C1 segment of cervical spinal cord (tissue), 14 donors: ENCODE measurements at places on chromosomes 5 and 9.

DNA sequence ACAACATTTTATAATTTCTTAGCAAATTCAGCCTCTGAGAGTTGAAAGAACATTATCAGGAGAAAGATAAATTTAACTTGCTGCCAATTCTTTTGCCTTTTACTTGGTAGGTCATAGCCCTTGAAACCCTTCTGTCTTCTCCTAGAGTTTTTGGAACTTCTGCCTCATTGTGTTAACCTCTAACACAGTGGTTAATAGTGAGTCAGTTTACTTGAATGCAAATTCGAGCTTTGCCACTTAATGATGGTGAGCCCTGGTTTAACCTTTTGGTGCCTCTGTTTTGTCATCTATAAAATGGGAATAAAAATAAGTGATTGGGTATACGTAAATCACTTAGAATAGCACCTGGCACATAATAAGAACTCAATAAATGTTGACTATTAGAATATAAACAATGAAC is 1.8 kb upstream of the INIP start:
- no peak for DNase-seq

DNA sequence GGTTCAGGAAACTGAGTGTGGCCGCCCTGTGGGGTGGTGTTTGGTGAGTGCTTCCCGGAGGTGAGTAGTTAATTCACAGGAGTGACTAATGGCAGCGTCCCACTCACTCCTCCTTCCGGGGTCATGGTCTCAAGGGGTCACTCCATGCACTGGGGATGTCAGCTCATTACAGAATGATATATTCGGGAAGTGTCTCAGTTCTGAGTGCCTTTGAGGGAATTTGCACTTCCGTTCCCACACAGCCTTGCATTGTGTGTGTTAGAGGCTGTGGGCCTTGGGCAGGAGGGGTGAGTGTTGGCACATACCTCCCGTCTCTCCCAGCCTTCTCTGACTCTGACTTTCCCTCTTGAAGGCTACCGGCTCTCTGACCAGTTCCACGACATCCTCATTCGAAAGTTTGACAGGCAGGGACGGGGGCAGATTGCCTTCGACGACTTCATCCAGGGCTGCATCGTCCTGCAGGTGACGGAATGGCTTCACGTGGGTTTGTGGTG is 10.5 kb upstream of the AHRR start:
- DNase-seq = no peak

DNA sequence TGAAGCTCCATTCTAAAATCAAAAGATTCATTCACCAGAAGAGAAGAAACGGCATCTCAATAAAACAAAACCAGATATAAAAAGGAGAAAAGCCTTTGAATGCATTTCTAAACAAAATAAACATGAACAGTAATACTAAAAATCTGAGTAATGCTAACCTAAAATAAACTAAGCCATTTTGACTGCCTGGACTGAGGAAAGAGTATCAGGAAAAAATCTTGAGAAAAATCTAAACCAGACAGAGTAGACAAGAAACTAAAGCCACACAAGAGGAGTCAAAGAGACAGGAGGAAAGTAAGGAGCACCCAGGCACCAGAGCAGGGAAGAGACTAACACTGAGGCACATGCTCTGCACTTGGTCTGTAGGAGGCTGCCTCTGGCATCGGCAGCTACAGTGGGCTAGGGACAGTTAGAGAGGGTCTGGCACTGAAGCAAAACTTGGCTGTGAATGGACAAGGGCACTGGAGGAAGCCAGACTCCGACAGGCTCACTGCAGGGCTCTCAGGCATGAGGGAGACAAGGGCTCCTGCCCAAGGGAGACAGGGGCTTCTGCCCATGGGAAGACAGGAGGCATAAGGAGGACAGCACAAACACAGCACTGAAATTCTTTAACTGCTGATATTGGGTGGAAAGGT is 50.2 kb downstream of the DROSHA start:
- DNase-seq = no peak

DNA sequence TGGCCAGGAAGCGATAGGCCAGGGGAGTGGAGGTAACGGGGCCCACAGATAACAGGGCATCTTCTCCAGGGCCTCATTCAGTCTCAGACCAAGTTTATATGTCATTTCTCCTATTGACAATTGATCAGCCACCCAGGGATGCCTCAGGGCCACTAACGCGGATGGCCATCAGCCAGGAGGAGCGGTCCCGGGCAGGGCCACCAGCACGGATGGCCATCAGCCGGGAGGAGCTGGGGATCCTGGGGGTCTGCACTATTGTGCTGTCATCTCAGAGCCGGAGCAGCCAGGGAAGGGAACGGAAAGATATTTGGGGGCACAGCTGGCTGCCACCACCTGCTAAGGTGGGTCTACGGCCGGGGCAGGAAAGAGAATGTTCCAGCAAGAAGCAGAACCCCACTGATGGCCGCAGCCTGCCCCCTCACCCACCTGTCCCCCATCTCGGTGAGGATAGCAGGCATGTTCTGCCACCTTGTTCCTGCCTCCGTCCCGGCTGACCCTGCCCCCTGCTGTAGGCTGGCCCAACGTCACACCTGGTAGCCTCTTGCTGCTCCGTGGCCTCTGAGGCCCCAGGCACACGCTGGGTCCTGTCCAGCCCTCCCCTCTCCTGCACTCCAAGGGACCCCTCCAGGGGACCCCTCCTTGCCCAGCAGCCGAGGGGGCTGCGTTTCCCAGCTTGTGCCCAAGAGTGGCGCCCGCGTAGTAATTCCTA is 21.5 kb upstream of the UBAC1 start:
- no peak for DNase-seq

- DNase-seq = no peak
Observed at GRCh38 chr9:128683340-128684064, 5.5 kb upstream of the SET start.

DNA sequence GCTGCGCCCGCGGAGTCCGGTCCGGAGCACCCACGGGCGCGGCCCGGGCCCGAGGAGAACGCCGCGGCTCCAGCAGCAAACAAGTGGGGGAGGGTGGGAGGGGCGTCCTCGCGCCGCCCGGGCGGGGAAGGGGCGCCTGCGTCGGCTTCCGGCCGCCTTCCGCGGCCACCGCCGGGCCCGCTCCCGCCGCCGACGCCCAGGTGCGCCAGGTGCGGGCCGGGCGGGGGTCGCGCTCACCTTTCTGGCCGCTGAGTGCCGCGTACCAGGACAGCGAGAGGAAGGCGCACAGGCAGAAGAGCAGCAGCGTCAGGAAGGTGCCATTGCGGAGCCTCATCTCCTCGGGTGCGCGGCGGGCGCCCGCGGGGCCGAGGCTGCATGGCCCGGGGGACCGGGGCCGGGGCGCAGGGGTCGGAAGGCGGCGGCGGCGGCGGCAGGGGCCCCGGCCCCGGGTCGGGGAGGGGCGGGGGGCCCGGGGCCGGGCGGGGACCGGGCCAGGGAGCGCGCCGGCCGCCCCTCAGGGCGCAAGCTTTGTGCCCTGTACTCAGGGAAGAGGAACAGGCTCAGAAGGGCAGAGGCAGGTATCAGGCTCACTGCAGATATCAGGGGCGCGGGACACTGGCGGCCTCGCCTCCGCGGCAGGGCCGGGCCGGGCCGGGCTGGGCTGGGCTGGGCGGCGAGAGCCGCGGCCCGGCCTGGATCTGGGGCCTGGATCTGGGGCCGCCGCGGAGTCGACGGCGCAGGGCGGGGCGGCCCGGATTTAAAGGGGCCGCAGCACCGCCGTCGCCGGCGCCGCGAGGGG is at the start of gene MGAT4B:
Gene MGAT4B, minus strand, starts transcription at position 617 of the 799 bp plus-strand sequence. Its CDS starts 283 bp downstream, at position 334.
- DNase-seq = peak; percentile 44

GRCh38 chr5:176719113-176719739 is 71.9 kb downstream of the TSPAN17 start:
- DNase-seq = no peak

DNA sequence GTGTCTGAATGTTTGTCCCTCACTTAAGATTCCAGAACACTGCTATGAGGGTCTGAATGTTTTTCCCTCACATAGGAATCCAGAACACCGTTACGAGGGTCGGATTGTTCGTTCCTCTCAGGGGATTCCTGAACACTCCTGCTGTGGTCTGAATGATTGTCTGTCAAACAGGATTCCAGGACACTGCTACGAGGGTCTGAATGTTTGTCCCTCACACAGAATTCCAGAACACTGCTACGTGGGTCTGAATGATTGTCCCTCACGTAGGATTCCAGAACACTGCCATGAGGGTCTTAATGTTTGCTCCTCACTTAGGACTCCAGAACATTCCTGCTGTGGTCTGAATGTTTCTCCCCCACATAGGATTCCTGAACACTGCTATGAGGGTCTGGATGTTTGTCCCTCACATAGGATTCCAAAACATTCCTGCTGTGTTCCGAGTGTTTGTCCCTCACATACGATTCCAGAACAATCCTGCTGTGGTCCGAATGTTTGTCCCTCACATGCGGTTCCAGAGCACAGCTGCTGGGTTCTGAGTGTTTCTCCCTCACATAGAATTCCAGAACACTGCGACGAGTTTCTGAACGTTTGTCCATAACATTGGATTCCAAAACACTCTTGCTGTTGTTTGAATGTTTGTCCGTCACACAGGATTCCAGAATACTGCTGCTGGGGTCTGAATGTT is 199.5 kb downstream of the FOXD4L6 start:
- no peak for DNase-seq

GRCh38 chr5:89279391-89280036 is 396.5 kb upstream of the MEF2C start:
- DNase-seq = no peak

GRCh38 chr5:73781107-73781768 is 155.2 kb downstream of the ARHGEF28 start:
- DNase-seq = no peak

- DNase-seq = no peak
Observed at GRCh38 chr5:135490245-135491037, 38.3 kb upstream of the TIFAB start.

- DNase-seq = no peak
Observed at GRCh38 chr5:72597456-72597948, 90.3 kb upstream of the ZNF366 start.

DNA sequence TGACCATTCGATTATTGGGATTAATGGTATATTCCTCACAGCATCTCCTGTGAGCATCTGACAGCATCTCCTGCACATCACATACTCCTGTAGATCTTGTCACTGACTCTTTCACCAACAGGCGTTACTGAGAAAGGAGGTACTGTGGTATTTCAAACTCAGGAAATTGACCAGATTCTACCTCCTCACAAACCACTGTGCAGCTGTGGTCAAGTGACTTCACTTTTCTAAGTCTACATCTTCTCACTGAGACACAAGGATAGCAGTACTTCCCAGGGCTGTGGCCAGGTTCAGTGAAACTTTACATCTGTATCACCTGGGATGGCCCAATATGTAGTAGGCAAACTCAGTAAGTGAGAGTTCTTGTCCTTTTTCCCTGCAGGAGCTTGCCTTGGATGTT is 332.3 kb upstream of the ADAMTSL1 start:
- no peak for DNase-seq

DNA sequence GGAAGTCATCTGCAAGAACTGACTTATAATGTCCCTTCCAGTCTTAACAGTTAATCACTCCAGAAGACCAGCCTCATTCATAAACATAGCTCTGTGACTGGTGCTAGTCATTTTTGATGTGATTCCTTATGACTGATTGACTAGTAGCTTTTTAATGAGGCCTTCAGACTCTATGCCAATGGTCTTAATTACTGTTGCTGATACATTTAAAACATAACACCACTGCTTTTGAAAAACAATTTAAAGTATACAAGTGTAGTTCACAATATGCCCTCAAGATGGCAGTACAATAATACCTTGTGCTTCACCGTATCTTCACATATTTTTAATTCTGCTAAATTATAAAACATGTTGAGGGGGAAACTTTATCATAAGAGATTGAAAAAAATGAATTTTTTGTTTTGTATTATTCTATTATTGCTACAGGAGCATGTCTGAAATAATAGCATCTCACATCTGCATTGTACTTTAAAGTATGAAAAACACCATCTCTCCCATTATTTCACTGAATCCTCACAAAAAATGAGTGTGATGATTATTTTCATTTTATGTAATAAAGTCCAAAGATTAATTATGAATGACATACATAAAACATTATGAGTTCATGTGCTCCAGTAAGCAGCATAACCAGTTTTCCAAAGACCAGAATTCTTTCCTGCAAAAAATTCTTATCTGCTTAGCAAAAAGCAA is 55.2 kb upstream of the SHISAL2B start:
- DNase-seq = no peak

- no peak for DNase-seq
Observed at GRCh38 chr5:58224661-58225060, 235.2 kb downstream of the PLK2 start.

DNA sequence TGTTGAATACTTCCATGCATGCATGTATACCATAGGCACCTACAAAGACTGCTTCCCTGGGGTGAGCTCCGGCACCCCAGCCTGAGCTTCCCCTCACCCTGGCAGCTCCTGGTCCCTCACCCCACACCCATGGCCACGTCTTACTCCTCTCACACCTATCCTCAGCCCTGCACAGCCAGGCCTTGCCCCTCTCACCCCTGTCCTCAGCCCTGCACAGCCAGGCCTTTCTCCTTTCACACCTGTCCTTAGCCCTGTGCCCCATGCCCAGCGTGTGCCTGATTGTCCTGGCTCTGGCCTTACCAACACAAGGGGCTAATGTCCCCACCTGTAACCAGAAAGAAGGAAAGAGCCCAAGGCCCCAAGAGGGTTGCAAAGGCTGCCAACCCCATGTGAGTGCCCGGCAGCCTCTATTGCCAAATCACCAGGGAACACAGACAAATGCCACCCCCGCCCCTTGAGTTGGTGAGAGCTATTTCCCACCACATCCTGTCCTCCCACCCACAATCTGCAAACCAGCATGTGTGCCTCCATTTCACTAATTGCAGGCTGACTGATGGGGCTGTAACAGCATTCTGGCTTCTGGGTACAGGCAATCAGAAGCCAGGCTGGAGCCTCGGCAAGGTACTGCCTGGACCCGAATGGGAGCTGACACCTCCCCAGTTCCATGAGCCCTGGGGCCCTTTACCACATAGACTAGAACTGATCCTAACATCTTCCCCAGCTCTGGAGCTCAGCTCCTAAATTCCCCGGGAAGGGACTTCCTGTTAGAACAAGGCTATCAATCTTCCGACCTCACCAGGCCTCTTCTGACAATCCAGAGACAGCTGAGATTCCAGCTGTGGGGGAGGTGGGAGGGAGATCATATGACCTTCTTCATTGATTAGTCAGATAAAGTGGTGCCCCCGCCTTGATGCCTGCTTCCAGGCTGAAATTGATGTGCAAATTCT is 78.2 kb downstream of the FAM114A2 start:
- no peak for DNase-seq

DNA sequence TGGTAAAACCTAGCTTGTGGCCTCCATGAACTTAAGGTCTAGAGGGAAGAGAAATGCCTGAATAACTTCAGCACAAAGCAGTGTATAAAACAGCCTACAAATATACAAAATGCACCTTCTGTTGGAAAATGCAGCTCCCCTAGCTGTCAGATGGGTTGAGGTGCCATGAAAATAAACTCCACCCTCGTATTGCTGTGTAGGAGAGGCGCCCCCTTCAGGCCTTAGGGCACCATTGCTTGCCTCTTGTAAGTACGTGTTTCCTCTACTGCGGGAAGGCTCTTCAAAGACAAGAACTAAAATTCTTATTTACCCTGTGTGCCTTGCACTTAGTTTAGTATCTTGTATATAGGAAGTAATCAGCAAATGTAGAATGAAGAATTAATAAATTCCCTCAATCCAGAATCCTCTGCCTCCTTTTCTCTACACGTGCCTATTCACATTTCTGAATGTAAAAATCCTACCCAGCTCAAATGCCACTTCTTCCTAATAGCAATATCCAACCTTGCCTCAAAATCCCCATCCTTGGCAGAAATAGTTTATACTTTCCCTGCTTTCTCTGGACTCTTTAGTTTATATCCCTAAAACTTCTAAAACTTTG is 393.7 kb upstream of the PDE4D start:
- DNase-seq = peak; percentile 13

GRCh38 chr9:105449081-105449480 is 1.2 kb downstream of the FSD1L start:
- no peak for DNase-seq

- no peak for DNase-seq
Observed at GRCh38 chr9:122065923-122066629, 27.0 kb downstream of the TTLL11 start.
